Fibroblast of lung (primary cell): ENCODE measurements at places on chromosomes 12 and 14.

DNA sequence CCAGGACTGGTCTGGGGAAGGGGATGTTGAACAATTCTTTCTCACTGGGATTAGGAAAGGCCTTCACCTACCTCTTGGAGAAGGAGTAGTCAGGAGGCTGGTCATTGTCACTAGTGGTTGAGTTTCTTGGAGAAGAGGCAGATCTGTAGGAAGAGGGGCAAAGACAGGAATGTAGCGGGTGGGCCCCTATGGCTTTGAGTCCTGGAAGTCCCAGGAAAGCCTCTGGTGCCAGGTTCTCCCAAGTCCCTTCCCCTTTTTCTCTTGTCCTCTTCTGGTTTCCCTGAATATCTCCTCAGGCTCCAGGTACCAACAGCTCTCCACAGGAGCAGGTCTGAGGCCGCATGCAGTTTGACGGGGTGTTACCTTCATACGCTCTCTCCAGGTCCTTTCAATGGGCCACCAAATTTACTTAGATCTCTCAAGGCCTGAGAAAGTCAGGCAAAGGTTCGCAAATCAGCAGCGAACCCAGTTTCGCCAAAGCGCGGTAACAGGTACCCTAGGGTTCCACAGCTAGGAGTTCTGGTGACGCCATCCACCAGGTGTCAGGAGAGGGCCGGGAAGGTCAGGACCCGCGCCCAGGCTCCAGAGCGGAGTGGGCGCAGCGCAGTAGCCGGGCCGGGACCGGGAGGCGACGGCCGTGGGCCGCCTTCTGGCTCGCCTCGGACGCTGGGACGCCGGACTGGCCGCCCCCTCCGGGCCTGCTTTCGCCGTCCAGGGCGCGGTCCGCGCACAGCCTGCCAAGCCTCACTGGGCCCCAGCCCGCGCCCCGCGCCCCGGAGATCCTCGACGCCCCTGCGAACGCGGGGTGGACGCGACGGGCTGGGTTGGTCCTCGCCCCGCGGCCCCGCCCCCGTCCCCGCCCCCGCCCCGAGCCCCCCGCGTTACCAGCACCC lies 795 bp downstream of the SMAGP start:
- DNase-seq: peak; percentile 41

- peak; percentile 98 for DNase-seq
Observed at GRCh38 chr14:89912667-89913211, 41.8 kb downstream of the EFCAB11 start.

GRCh38 chr12:71461787-71462328 lies 22.3 kb downstream of the LGR5 start:
- no peak for DNase-seq

GRCh38 chr12:131473741-131474709 lies 236.9 kb upstream of the SFSWAP start:
- DNase-seq: no peak

DNA sequence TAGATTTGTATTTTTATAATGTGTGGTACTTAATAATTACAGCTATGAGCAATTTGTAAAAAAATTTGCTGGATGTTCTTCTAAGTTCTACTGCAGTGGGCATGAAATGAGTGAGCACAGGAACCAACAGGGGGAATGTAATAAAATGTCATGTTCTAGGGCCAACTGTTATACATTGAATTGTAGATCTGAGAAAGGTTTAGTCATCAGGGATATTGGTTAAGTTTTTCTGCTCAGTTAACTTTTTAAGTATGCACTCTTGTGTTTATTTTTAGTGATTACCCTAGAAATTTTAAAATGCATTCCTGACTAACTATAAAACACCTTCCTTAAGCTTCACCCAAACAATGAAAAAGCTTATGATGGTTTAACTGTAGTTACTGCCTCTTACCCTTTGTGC lies 101.8 kb downstream of the CAND1 start:
- peak; percentile 52 for DNase-seq

DNA sequence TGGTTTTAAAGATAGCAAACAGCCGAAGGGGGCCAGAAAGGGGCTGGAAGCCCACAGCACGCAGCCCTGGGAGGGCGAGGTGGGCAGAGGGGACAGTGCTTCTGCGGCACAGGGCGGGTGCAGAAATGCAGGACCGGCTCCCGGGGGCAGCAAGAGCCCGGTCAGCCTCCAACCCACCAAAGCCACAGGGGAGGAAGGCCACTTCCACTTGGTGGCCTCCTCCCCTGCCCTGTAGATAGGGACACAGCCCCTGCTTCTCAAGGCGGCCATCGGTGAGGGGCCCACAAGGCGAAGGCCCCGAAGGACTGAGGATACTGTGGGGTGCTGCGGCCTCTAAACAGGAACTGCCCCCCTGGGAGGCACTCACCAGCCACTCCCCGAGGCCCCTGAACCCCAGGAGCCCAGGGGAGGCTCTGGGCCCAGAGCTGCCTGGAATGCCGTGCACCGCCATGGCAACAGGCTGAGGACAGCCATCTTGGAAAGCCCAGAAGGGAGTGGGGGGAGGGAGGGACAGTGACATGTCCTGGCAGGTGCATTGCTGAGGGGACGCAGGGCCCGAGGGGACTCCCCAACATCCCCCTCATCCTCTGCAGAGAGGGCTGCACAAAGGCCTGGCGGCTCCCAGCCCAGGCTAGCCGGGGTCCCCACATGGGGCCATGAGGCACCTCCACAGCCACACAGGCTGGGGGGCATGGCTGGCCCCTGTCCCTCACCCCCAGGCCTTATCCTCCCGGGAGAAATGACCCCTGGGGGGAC lies 114.7 kb downstream of the NCOR2 start:
- no peak for DNase-seq

- no peak for DNase-seq
Observed at GRCh38 chr12:90029317-90029716, 320.7 kb upstream of the ATP2B1 start.

DNA sequence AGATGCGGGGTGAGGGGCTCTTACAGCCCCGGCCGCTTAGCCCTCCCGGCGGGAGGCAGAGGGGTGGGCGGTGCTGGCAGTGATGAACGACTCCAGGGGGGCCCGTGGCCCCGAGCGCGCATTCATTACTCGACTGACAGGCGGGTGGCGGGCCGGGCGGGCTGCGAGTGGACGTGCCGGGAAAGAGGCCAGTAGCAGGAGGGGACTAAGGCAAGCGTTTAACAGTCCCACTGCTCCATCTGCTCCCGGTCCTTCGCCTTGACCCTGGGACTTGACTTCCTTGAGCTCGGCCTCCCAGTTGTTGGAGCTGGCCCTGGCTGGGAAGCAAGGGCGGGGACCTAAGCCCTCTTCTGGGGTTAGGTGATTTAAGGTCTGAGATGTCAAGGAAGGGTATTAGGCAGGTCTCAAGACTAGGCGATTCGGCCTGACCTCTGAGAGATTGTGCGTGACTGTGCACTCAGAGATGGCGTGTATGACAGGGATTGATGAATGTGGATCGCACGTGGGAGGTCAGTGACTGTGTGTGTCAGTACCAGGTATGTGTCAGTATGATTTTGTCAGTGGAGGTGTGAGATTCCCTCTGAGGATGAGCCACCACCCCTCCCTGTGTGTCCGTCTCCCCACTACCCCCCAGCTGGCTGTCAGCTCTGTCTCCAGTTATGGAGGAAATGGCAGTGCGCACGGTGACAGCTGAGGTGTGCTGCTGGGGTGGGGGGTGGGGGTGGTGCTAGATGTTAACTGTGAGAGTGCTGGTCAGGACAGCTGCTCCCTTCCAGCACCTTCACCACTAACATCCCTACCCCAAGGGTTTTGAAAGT lies 3.6 kb upstream of the DNAJC22 start:
- DNase-seq: no peak
